Fibroblast of skin of right quadriceps (primary cell): ENCODE measurements at places on chromosomes 16 and 17.
A peak's percentile ranks its signal among the peaks of the same experiment; 100 is the strongest.

- DNase-seq = peak; percentile 14
These were observed 3.3 kb upstream of the RSAD1 start for GRCh38 chr17:50475362-50475761.

DNA sequence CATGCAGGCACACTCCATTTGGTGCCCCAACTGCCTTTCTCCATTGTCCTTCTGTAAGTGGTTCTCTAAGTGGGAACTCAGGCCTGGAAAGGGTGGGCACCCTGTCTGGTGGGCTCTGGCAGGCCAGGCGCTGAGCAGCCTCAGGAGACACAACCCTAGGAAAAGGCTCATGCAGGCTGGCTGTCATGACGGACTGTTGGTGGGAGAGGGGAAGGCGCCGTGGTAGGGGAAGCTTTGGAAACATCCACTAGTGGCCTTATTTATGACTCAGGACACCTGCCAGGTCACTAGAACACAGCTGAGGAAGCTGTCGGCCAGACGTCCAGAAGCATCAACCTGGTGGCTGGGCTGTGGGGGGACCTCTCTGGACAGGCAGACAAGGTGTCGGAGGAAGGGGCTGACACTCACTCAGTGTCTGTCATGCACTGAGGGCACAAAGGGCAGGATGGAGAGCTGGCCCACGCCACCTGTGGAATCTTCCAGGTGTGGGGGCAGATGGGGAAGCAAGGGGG lies 216.0 kb downstream of the SEC14L1 start:
- no peak for DNase-seq

DNA sequence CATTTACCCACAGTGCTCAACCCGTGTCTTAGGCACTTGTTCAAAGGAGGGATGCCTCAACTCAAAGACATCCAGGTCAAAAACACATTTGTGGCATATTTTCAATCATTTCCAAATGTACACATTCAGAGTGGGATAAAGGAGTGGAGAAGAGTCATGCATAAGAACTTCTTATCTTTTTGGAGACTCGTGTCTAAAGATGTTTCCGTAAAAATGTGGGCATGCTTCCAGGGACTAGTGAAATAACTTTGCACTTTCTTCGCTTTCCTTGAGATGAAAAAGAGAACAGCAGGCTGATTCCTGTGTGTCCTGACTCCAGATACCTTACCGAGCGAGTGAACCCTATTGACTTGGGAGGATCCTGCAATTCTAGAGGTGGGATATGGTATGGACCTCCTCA lies 256.6 kb upstream of the KCNJ16 start:
- DNase-seq = peak; percentile 8

- DNase-seq = no peak
These were observed 22.5 kb upstream of the TMEM132E start for GRCh38 chr17:34556931-34557330.

DNA sequence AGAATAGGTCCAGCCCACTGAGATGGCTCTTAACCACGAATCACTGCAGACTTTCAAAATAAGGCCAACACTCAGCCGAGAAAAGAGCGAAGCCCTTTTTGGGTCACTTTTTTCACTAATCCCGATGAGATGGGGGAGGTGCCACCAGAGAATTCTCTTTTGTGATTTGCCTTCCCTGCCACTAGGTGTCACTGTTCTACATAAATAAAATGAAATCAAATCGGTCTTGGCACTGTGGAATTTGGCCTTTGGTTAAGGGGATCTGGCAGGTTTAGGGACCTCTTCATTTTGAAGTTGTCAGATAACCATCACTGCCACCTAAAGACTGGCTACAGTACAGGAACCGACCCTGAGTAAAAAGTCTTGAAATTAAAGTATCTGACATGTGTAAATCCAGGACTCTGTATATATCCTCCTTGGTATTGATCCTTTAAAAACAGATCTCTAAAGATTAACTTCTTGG lies 147.0 kb downstream of the HS3ST4 start:
- DNase-seq = peak; percentile 40

- DNase-seq = peak; percentile 43
These were observed 658 bp downstream of the SYNRG start for GRCh38 chr17:37608351-37609169.

DNA sequence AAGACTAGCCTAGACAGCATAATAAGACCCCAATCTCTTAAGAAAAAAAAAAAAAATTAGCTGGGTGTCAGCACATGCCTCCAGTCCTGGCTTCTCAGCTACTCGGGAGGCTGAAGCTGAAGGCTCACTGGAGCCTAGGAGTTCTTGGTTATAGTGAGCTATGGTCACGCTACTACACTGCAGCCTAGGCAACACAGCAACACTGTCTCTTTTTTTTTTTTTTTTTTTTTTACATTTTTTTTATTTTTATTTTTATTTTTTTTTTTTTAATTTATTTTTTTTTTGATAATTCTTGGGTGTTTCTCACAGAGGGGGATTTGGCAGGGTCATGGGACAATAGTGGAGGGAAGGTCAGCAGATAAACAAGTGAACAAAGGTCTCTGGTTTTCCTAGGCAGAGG lies 4.1 kb downstream of the ORC6 start:
- DNase-seq = no peak

DNA sequence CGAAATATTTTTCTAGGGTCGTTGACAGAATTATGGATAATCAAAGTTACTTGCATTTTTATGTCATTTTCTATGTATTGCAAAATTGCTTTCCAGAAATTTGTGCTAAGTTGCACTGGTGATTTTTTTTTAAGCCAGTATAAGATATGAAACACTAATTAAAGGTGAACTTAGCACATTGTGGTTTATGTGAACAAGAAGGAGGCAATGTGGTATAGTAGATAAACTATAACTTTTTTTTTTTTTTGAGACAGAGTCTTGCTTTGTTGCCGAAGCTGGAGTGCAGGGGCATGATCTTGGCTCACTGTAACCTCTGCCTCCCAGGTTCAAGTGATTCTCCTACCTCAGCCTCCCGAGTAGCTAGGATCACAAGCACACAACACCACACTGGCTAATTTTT lies 13.2 kb downstream of the DGKE start:
- no peak for DNase-seq

DNA sequence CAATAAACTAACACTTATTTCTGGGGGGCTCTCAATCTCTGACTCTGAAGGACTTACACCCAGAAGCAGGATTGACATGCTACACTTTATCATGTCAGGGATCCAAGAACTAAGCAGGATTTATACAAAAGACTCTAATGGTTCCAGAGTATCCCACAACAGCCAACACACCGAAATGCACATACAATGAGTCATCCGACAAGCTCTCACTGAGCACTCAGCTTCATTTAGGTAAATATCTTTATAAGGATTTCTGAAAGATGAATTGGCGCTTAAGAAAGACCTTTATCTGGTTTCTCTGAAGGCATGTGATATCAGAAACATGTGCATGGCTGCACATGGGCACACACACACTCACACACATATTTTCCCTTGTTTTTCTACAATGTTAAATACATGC lies 77.2 kb downstream of the TOX3 start:
- peak; percentile 1 for DNase-seq

GRCh38 chr16:10356870-10357842 lies 28.7 kb upstream of the ATF7IP2 start:
- DNase-seq = no peak

GRCh38 chr16:85112364-85112763 lies at the start of gene CIBAR2:
Gene CIBAR2 (minus strand): TSS chr16:85112472. CDS start chr16:85112352, 120 bp downstream.
- no peak for DNase-seq

- no peak for DNase-seq
These were observed 1267.4 kb upstream of the GOT2 start for GRCh38 chr16:60001523-60001922.

DNA sequence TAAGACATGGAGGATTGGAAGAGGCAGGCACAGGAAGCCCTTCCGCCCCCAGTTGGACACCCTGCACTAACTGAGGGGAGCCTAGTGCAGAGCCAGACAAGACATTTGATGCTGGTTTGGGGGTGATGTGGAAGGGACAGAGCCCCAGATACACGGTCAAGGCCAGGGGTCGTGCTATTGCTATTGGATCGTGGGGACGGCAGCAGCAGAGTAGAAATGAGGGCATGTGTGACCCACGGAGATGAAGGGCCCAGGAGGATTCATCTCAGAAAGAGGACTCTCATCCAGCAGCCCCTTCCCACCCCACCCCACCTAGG lies 2.0 kb upstream of the VAMP2 start:
- no peak for DNase-seq

DNA sequence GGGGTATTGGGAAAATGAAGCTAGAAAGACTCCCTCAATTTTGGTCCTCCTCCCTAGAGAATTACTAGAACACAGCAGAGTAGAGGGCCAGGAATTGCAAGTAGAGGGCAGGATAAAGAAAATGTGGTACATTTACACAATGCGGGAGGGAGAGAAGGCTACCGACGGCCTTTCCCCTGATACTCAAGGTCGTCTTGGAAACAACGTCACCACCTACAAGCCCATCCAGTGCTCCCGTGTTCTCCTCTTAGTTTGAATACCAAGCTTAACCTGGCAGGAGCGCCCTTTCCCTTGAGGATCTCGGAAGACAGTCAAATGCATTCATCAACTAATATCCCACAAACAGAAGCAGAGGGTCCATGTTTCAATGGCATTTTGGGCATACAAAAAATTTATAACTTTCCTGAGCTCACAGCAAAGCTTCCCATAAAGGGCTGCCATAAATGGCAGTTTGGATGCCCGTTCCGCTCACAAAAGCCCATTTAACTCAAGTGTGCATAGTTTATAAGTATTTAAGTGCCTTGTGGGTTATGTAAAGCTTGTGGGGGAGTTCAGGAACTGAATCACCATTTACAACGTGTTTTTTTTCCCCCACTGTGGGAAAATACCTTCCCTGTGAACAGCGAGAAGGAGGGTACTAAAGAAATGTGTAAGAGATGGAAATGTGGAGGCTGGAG lies 414.6 kb downstream of the SLC39A11 start:
- peak; percentile 86 for DNase-seq

DNA sequence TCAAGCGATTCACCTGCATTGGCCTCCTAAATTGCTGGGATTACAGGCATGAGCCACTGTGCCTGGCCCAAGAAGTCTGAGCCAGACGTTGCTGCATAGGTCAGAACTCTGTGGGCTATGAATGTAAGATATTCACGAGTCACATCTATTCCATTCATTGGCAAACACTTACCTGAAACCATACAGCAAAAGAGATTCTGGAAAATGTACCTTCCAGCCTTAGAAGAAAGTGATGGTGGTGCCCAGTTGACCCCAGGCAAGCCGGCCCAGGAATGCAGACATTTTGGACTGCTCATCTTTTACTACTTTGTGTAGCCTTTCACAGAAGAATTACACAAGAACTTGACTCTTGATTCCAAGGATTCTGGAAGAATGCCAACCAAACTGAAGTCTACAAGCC lies 135.6 kb upstream of the N4BP1 start:
- no peak for DNase-seq

- no peak for DNase-seq
These were observed 115.4 kb upstream of the CACNG3 start for GRCh38 chr16:24140730-24141129.

DNA sequence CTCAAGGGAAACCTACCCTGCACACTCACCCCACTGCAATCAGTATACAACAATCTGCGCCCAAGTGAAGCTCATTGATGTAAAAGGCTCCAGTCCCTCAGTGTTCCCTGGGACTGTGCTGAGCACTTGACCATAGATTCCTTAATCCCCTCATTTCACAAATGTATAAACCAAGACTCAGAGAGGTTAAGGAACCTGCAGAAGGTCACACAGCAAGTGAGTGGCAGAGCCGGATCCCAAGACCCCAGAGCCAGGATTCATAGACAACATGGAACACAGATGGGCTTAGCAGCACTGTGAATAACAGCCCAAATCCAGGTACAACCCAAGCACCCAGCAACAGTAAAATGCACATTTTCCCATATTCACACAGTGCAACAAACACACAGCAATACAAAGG lies 225.7 kb downstream of the C16orf78 start:
- no peak for DNase-seq

DNA sequence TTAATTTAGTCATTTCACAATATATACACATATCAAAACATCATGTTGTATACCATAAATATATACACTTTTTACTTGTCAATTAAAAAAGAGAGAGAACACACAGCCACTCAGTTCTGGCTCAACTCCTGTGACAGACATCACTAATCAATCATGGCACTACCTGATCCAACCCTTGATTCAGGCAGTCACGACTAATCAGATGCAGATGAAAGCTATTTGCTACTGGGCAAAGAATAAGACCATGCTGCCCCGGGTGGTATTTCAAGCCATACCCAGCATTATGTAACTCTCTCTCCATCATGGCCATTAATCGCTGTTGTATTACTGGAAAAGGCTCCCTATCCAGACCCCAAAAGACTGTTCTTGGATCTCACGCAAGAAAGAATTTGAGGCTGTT lies 345.7 kb downstream of the HAPSTR1 start:
- DNase-seq = no peak

DNA sequence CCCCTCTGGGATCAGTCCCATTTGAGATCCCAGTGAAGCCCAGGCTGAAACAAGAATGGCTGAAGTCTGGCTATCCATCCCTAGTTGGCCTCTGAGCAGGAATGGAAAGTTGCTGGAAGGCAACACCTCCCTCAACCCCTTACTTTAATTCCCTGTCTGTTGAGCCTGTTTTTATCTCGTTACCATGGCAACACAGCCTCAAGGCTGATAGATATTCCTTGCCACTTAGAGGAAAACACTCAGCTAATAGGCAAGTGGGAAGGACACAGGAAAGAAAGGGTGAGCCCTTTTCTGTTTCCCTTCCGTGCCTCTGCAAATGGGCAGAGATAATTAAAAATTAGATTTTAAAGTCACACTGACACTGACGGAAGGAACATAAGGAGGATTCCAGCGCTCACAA lies 75.5 kb upstream of the CLEC3A start:
- DNase-seq = no peak

- DNase-seq = no peak
These were observed 135.7 kb downstream of the ABCA8 start for GRCh38 chr17:68819465-68819864.

GRCh38 chr17:68356520-68356919 lies 65.2 kb downstream of the ARSG start:
- DNase-seq = peak; percentile 63

GRCh38 chr17:34920676-34921075 lies 40.6 kb downstream of the CCT6B start:
- no peak for DNase-seq

- no peak for DNase-seq
These were observed 39.7 kb downstream of the ERCC4 start for GRCh38 chr16:13959626-13960025.

- peak; percentile 51 for DNase-seq
These were observed 56.3 kb downstream of the MRM3 start for GRCh38 chr17:838486-838885.

- DNase-seq = no peak
These were observed 282.9 kb downstream of the C16orf95 start for GRCh38 chr16:87034317-87034716.

GRCh38 chr17:18968945-18969887 lies 17.3 kb downstream of the SLC5A10 start:
- DNase-seq = no peak

GRCh38 chr16:50245417-50246298 lies 20.7 kb upstream of the ADCY7 start:
- DNase-seq = peak; percentile 72

GRCh38 chr17:57557834-57558681 lies 187.0 kb downstream of the CCDC182 start:
- DNase-seq = peak; percentile 74
